ENCODE measurements at places on chromosomes 4 and X.
A peak's percentile ranks its signal among the peaks of the same experiment; 100 is the strongest.

- no peak for DNase-seq
Observed at GRCh38 chrX:71671938-71672337, 4.6 kb downstream of the LOC101059915 start.

DNA sequence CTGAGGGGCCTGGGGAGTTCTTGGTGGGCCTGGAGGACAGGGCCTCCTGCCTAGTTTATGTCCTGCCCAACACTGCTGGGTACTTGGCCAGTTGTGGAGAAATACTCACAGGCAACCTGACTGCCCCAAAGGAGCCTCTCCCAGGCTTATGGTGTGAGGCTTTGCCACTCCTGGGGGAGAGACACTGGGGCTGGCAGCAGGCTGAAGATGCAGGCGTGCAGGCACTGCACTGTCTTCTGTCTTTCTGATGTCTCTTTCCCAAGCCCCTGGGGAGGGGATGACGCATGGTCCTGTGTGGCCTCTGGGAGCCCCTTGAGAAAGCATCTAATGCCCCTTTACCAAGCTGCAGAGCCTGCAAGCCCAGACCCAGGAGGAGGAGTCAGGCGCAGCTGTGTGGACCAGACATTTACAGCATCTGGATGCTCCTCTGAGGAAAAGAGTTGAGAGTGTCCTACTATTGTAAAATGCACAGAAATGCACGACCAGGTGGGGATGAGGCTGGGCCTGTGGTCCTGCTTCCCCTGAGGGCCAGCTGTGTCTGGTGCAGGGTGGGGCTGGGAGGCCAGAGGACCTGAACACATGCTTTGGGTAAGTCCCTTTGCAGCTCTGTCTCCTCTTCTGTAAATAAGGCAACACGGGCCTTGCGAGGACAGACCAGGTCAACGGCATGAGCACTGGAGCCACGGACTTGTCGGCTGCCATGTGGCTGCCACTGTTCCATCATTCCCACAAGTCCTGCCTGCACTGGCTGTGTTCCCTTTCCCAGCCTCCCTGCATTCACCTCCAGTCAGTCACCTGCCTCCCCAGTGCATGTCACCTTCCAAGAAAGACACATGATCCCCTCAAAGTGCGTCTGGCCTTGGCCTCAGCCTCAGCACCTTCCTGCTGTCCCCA, 8.4 kb downstream of the TMEM271 start:
- DNase-seq = no peak

DNA sequence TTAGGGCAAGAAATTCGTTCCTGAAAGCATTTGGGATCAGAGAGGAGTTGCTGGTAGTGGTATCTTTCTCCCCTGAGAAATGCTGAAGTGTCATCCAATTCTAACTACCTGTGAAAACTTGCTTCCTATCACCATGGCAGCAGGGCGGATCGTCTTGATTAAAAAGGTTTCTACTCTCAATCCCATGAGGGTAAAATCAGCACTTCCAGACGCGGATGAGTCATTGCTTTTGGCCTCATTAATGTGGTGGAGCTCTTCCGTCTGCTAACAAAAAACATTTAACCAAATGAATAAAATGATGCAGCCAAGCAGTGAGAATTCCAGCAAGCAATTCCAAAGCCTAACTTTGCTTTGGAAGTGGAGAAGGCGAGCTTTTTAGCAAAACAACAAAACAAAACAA, 325.6 kb downstream of the CAMK2D start:
- no peak for DNase-seq

DNA sequence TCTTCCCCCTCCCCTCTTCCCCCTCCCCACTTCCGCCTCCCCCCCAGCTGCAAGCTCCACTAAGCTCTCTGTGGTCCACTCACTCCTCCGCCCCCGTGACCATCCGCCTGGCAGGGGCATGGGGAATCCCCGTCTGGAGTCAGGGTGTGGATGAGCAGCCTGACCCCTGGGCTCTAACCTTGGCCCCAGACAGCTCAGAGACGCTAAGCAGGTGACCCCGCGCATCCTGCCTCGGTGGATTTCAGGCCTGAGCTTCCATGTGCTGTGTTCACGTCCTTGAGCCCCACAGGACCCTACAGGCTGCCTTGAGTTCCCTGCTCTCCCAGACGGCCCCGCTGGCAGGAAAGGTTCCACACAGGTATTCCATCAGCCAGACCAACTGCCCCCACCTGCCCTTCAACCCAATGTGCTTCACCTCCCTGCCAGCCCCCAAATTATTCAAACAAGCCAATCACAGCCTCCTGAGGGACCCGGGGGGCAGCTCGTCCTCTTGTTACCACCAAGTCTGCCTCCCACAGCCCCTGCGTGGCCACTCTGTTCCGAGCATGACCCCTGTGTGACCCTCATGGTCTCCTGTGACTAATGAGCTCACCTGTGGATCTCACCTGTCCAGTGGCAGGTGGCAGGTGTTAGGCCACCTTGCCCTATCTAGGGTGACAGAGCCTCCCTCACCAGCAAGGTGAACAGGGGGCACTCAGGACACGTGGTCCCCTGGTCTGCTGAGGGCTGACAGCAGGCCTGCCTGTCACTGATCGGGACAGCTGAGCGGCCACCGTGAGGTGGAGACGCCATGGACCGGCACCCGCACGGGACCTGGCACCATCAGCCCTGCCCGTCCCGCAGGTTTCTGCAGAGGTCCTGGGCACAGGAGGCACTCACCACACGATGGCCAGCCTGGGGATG, 73.2 kb upstream of the MXD4 start:
- no peak for DNase-seq

DNA sequence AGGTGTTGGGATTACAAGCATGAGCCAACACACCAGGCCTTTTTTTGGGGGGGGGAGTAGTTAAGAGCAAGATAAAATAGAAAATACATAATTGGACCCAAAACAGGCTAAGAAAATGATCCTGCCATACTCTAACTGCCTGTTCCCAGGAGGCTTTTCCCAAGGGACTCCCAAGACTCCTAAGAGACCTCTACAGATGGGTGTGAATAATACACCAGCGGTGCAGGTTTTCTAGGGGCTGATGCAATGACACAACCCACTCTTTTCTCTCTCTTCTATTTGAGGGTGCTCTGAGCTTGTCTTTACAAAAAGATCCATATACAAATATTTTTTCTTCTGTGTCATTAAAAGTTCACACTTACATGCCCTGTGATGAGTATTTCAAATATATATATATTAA, 116.9 kb downstream of the RASL11B start:
- DNase-seq = no peak

DNA sequence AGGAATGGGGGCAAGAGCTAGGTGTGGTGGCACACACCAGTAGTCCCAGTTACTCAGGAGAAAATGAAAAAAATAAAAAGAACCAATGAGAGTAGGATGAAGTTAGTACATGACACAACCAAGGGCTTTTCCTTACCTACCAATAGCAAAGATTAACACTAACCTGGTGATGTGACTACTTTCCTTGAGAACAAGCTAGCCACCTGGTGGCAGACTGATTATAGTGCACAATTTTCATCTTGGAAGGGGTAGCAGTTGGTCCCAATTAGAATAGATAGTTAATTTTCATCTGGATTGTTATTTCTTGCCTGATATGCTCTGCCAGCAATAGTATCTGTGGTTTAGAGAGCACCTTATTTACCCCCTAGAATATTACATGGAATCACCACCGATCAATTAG, 1216.8 kb upstream of the PABPC4L start:
- peak; percentile 21 for DNase-seq

DNA sequence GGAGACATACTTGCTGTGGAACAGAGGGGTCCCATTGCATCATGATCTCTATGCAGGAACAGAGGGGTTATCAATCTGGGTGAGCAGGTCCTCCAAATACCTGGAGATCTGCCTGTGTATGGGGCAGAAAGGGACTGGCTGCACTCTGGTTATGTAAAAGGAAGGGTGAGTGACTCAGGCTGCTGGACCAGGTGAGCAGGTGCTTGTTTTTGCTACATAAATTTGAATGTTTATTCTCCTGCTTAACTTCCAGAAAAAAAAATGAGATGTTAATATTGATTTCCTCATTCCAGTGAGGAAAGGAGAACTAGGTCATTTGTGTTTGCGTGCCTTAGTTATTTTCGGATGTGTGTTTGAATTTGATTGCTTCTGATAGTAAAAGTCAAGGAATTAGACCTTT, 225.8 kb upstream of the TRAM1L1 start:
- DNase-seq = no peak

DNA sequence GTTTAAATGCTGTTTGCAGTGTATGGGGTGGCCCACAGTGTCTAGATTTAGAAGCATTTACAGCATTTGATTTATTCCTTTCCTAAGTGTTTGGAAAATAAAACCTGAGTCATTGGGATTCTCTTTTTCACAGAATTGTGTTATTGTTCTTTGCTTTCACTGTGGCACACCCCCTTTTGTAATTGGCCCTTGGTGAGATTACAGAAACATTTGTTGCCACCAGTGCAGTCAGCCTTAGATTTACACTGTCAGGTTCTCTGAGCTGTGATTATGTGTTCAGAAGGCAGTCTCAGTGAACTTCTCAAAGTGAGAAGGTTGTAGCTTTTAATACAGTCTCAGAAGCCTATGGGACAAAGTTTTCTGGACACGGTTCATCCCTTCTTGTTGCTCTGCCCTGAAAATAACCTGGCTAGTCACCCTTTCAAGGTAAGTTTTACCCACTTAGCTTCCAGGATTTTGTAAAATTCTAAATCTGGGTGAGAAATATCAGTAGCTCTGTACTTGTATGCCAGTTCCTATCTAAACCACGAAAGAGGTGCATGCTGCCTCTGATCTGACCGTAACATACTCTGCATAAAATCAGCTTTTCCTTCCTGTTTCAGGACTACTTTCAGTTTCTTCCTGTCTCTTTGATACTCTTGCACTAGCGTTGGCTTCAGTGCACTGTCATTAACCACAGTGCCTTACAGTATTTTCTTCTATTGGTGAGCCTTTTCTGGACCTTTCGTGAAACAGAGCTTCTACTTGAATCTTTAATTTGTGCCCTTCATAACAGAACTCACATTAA, 12.6 kb downstream of the RUFY3 start:
- DNase-seq = peak; percentile 94

DNA sequence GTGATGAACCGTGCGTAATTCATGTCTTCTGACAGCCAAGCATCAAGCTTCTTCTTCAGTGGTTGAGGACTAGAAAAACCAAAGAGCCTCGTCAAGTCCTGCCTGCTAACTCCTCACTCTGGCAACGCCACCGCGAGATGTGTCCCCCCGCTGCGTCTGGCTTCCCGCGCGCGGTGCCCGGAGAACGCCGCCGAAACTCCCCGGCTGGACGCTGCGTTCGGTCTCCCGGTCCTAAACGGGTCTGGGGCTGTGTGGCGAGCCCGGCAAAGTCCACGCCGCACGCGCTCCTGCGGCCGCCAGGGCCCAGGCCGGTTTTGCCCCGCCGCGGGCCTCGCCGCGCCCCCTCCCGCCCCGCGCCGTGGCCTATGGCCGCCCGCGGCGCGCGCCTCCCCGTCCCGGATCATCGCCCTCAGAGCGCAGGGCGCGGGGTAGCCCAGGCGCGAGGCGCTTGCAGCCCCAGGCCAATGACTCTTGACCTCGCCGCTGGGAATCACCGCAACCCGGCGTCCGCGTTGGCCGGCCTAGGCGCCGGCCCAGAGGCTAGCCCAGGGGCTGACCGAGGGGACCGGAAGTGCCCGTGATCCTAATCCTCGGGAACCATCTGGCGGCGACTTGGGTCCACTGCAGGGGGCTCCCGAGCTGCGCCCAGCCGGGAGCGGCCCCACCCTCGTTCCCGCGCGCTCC, at the start of gene AADAT:
AADAT (minus strand) TSS at position 289 of the 684 bp plus-strand sequence; CDS start at position 23, 266 bp downstream.
- DNase-seq = peak; percentile 69

DNA sequence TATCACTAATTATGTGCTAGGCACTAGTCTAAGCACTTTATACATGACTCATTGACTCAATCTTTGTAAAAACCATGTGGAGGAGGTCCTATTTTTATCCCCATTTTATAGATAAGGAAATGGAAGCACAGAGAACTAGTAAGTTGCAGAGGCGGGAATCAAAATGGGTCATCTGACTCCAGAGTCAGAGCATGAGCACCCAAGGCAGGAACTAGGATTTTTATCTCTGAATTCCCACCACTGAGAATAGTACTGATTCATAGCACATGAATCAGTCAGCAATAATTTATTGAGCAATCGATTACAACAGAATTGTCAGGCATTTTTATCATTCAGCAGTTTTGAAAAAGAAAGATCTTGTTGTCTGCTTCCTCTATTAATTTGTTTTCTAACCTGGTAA, 19.3 kb downstream of the SCARB2 start:
- no peak for DNase-seq
